ENCODE measurements at places on chromosomes 6 and 20.
A peak's percentile ranks its signal among the peaks of the same experiment; 100 is the strongest.

DNA sequence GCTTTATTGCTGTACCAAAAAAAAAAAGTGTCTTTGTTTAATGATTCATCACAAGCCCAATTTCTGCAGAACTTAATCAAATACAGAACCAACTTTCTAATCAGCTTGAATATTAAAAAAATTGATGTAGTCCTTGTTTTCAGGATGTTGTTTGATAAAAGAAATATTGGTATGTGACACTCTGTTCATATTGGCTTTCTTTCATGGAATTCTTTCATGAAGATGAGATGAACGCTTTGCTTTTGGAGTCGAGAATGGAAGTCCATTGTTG is 184.3 kb downstream of the ZNF217 start:
- DNase-seq = no peak

- no peak for DNase-seq
Measured at GRCh38 chr6:109743739-109744138, 52.6 kb downstream of the FIG4 start.

DNA sequence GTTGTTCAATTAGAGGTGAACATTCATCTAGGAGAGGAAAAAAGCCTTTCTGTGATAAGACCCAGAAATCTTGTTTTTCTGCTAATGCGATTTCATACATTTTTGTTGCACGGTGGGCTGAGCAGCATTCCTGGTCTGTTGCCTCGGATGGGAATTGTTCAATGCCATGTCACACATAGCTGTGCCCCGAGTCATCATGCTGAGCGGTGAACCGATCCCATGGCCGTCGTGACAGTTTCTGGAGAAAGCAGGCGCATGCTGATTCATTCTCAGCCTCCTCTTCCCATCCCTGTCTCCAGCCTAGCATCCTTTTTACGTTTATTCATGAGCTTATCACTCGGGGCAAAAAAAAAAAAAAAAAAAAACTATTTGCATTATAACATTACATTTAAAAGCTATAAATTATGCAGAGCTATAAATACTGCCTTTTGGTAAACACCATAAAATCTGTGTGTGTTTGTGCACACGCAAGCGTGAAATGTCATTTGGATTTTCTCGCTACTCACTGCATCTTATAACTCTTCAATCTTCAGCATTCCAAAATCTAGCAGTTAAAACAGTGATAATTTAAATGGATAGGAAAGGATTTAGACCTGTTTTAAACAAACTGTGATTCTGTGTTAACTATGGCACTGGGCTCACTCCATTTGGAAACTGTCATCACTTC is 58.9 kb upstream of the IFNGR1 start:
- DNase-seq = no peak

DNA sequence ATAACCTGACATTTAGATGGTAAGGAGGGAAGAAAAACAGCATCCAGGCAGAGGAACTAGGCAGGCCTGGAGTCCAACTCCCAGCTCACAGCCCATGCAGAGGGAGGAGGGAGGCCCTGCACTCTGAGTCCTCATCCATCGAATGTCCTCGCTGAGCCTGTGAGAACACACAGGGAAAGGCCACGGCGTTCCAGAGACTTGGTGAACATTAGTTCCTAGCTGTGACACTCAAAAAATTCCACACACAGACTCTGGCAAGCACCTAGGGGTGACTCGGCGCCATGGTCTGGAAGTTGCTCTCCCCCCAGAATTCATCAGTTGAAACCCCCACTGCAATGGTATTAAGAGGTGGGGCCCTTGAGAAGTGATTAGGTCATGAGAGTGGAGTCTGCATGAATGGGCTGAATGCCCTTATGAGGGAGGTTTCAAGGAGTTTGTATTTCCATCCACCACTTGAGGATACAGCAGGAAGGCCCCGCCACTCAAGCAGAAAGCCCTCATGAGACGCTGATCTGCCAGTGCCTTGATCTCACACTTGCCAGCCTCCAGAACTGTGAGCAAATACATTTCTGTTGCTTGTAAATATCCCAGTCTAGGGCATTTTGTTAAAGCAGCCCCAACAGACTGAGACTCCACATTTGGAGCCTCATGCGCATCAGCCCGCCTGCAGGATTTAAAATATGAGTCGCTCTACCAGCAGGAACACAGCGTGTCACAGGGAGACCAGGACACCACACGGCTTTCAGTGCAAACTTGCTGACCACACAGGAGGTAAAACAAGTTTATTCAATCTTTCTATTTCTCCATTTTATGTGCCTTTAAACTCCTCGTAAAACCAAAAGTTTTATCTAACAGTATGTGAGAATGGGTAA is 73.9 kb downstream of the WDR27 start:
- DNase-seq = no peak

- DNase-seq = no peak
Measured at GRCh38 chr20:36784900-36785299, 11.3 kb upstream of the DSN1 start.

GRCh38 chr6:159762681-159763293 is 942 bp downstream of the ACAT2 start:
- DNase-seq = peak; percentile 14

- no peak for DNase-seq
Measured at GRCh38 chr6:101276066-101276465, 117.4 kb upstream of the GRIK2 start.

DNA sequence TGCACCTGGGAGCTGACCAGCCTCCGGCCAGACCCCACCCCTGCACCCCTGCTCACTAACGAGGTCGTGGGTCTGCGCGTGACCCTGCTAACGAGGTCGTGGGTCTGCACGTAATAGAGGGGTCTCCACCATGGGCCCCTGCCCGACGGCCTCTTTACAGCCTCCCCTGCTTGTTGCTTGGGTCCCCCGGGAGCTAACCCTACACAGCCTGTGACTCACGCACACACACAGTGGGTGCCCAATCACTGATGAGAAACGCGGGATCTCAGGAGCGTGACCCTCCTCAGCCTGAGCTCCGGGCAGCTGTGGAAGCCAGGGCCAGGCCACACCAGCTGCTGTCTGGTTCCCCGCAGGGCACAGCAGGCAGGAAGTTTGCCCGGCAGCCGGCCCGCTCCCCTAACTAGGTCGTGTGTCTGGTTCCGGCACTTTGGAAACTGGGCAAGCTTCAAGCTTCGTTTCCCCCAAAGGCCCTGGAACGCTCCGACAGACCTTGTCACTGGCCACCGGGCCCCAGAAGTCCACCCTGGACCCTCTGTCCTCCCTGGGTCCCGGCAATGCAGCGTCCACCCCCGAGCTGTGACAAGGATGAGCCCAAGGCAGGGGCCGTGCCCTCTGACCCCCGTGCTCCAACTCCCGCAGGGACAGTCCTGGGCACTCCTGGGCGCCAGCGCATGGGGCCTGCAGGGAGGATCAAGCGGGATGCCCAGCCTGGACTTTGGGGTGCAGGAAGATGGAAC is 767 bp downstream of the PTK6 start:
- DNase-seq = no peak

DNA sequence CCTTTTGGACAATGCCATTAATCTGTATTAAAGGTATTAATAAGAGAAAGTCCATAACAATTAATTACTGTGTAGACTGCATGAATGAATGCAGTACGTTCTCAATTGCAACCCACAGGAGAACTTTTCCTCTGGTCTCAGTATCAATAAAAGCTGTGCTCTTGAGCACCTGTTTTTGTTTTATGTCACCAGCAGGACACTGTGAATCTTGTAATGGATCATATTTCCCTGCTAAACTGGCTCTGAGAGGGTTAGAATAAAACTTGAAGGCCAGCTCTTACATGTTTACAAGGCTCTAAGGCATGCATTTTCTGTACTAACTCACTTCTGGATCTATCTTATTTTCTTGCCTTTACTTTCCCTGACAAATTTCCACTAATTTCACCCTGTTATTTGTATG is 214.3 kb upstream of the PLN start:
- DNase-seq = no peak

GRCh38 chr6:157865249-157865648 is 42.2 kb downstream of the SNX9 start:
- no peak for DNase-seq

All from T-helper 9 cell (primary cell).